ENCODE measurements at places on chromosomes 11 and 22. TPM values are rescaled to one million over a fixed set of nuclear protein-coding genes. Genes with fewer than 3 reads are reported as not detected.

Gene CCDC188
- 4.9 TPM for polyA plus RNA-seq

Gene OTOG
- not detected for polyA plus RNA-seq

Gene FXYD2
- polyA plus RNA-seq: not detected

Gene C11orf42
- not detected for polyA plus RNA-seq

Gene HMOX1
- polyA plus RNA-seq: 71.2 TPM

Gene BTG4
- polyA plus RNA-seq: not detected

Gene LIF
- polyA plus RNA-seq: 5.8 TPM

Gene NCAM1
- polyA plus RNA-seq: 0.27 TPM

All from BJ (cell line).